Erythroblast (primary cell): ENCODE measurements at places on chromosomes 16 and 17.

DNA sequence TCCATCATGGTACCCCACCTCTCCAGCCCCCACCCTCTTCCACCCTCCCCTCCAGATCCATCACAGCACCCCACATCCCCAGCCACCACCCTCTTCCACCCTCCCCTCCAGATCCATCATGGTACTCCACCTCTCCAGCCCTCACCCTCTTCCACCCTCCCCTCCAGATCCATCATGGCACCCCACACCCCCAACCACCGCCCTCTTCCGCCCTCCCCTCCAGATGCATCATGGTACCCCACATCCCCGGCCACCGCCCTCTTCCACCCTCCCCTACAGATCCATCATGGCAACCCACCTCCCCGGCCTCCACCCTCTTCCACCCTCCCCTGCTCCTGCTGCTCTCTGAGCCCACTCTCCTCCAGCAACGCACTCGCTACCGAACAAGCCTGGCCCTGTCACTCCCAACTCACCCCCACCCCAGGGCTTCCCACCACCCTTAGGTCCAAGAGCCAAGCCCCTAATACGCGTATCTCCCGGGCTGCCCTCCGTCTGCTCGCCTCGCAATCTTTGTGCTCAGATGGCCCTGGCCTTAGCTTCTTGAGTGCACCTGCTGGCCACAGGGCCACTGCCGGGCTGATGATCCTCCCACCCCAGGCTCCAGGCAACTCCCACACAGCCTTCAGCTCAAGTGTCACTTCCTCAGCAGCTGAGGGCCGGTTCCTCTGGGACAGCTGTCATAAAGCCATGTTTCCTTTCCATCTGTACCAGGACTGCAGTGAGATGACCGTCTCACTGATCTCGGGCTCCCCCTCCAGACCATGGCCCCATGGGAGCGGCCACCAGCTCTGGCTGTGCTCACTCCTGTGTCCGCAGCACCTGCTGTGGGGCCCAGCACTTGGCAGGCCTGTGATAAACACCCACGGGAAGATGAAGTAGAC, 25.5 kb downstream of the KDM8 start:
- DNase-seq, result no peak

DNA sequence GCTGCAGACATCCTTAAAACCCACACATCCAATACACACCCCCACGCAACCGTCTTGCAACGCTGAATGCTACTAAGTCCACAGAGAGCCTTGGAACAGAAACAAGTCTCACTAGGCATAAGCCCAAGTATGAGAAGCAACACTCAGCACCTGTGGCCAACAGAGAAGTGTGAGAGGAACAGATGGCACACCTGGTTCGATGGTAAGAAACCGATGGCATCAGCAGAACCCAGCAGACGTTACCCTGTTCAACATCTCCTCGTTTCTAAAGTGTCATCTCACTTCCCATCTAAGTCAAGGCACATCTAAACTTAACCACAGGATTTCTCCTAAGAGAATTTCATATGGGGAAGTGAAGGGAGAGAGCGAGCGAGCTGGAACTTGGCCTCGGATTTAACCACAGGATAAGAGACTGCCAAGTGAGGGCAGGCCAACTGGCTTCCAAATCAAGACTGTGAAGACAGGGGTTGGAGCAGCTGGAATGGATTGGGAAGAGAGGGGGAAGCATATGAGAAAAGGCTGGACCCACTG, 41.0 kb downstream of the NXPH3 start:
- no peak for DNase-seq

- no peak for DNase-seq
Measured at GRCh38 chr16:60107437-60107836, 1373.3 kb upstream of the GOT2 start.

DNA sequence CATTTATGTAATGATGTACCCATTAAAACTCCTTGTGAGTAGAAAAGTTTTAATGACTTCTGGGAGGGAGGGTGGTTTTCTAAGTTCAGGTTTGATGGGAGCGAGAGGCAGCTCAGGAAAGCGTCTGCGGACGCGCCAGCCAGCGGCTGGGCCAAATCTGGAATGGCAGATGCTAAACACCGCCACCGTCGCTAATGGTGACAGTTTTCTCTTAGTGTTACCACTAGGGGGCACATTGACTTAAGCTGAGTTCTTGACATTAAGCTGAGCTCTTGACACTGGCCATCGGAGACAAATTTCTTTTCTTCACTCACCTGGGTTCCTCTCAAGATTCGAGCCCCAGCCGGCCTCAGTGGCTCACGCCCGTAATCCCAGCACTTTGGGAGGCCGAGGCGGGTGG, 6.7 kb downstream of the TRPV1 start:
- DNase-seq, result peak; percentile 70

GRCh38 chr17:18910881-18911280, 41.1 kb upstream of the SLC5A10 start:
- DNase-seq, result no peak

GRCh38 chr17:15264542-15264941, 584 bp downstream of the PMP22 start:
- DNase-seq, result no peak

- DNase-seq, result no peak
Measured at GRCh38 chr17:31433091-31433790, 41.8 kb downstream of the RAB11FIP4 start.

DNA sequence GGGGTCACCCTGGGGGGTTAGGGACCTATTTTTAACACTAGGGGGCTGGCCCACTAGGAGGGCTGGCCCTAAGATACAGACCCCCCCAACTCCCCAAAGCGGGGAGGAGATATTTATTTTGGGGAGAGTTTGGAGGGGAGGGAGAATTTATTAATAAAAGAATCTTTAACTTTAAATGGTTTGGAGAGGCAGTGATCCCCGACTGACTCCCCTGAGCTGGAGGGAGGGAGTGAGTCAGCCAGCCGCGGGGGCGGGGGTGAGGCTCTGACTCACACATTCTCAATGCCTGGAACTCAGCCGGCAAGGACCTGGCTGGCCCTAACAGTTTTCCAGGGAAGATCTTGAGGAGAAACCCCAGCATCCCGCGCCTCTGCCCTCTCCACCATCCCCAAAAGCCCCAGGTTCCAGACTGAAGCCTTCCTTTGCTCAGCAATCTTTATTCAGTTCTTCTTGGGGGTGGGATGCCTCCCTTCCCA, 1.5 kb downstream of the HCFC1R1 start:
- DNase-seq, result peak; percentile 91

GRCh38 chr17:17718251-17718650, 37.0 kb downstream of the RAI1 start:
- DNase-seq, result no peak

- DNase-seq, result no peak
Measured at GRCh38 chr16:924806-925205, 46.0 kb downstream of the LMF1 start.

DNA sequence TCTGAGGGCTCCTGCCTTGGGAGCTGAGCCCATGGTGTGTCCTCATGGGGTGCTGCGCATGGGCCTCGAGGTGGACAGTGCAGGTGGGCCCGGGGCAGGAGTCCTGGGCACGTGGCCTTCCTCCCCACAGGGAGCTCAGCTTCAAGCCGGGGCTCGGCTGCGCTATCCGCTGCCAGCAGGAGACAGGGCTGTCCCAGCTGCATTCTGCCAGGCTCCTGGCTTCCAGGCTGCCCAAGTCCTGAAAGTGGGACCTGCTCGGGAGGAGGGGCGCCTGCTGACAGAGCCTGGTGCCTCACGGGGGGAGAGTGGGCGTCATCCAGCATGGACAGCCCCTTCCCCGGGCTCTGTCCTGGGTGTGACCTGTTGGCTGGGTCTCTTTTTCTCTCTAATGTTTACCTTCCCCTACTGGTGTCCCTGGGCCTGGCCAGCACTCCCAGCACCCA, 7.1 kb downstream of the TRAF7 start:
- no peak for DNase-seq

DNA sequence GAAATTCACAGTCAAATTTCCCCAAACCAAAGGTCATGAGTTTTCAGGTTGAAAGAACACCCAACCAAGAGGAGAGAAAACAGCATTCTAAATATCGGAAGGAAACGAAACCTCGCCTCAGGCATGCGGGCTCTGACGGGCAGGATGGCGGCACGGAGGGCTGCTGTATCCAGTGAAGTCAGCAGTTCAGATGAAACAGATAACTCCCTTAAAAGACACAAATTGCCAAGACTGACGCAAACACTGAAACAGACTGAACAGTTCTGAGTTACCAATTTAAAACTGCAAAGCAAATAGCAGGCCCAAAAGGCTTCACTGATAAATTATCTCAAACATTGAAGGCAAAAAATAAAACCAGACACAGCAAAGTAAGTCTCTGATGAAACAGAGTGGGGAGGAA, 20.6 kb upstream of the CDH15 start:
- DNase-seq, result no peak

DNA sequence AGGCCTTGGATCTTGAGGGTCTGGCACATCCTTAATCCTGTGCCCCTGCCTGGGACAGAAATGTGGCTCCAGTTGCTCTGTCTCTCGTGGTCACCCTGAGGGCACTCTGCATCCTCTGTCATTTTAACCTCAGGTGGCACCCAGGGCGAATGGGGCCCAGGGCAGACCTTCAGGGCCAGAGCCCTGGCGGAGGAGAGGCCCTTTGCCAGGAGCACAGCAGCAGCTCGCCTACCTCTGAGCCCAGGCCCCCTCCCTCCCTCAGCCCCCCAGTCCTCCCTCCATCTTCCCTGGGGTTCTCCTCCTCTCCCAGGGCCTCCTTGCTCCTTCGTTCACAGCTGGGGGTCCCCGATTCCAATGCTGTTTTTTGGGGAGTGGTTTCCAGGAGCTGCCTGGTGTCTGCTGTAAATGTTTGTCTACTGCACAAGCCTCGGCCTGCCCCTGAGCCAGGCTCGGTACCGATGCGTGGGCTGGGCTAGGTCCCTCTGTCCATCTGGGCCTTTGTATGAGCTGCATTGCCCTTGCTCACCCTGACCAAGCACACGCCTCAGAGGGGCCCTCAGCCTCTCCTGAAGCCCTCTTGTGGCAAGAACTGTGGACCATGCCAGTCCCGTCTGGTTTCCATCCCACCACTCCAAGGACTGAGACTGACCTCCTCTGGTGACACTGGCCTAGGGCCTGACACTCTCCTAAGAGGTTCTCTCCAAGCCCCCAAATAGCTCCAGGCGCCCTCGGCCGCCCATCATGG, 4.0 kb upstream of the ADGRG3 start:
- DNase-seq, result no peak

- no peak for DNase-seq
Measured at GRCh38 chr16:26802440-26802839, 264.3 kb upstream of the C16orf82 start.

DNA sequence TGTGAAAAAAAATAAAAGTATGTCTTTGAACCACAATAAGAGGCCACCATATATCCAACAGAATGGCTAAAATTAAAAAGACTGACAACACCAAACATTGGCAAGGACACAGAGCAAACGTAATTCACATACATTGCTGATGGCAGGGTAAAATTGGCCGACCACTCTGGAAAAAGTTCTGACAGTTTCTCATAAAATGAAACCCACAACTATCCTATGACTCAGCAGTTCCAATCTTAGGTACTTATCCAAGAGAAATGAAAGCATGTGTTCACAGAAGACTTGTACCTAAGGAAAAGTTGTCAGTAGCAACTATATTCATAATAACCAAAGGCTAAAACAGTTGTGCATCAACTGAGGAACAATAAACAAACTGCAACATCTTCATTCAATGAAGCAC, 357.3 kb upstream of the XYLT1 start:
- DNase-seq, result no peak

DNA sequence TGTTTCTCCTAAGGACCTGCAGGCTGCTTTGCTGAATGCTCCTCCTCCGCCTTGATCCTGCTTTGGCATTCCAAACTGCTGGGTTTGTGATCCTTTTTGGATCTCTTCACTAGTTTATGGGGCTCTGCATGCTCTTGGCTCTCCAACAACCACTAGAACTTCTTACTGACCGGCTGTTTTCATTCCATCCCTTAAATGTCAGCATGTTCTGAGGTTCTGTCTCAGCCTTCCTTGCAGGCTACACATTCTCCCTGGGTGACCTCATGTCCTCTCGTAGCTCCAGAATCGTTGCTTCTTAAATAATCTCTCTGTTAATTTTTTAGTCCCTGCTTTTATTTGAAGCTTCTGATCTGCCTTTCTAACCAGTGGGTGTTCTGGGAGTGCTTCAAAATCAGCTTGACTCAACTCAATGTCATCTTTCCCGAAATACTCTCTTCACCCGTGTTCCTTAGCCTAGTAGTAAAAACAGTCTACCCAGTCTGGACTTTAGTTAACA, 119.0 kb upstream of the HS3ST2 start:
- DNase-seq, result no peak

GRCh38 chr16:31131841-31132271, 3.7 kb downstream of the PRSS8 start:
- DNase-seq, result no peak

GRCh38 chr17:59607061-59607460, 12.6 kb upstream of the CLTC start:
- DNase-seq, result no peak

DNA sequence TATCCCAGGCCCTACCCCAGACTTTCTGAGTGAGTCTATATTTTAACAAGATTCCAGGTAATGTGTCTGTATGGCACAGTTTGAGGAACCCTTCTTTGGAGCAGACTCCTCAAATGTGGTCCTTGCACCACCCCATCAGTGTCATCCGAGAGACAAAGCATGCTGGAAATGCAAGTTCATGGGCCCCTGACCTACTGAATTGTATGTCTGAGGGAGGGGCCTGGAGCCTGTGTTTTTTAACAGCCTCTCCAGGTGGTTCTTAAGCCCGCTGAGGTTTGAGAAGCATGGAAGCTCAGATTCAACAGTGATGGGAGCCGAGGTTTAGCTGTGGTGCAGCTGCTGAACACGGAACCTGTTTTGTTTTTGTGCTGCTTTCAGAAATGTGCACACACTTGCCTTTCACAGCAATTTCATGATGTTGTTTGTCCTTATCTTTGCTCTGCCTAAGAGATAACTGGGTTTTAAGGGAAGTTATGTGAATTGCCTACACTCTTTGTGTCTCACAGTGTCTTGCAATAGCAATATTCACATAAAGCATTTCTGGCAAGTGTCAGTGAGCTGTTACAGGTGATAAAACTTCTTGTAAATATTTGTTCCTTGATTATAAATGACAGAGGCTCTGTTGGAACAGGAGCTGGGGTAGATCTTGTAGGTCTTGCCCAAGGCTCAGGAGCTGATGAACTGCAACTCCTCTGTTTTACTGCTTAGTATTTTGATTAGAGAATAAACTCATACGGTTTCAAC, 32.0 kb upstream of the IL34 start:
- no peak for DNase-seq

GRCh38 chr17:34110315-34110714, 144.8 kb upstream of the CCL2 start:
- no peak for DNase-seq

DNA sequence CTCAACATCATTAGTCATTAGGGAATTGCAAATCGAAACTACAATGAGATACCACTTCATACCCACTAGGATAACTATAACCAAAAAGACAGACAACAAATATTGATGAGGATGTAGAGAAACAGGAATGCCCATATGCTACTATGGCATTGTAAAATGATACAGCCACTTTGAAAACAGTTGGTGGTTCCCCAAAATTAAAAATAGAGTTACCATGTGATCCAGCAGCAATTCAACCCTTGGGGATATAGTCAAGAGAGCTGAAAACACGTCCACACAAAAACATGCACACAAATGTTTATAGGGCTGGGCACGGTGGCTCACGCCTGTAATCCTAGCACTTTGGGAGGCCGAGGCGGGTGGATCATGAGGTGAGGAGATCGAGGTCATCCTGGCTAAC, 10.0 kb upstream of the PECAM1 start:
- DNase-seq, result no peak

- DNase-seq, result peak; percentile 73
Measured at GRCh38 chr17:29145289-29146073, 34.7 kb downstream of the MYO18A start.
